ENCODE measurements at places on chromosomes 12 and 14. TPM values are rescaled to one million over a fixed set of nuclear protein-coding genes. Genes with fewer than 3 reads are reported as not detected.

TEAD4 gene
- total RNA-seq: 34.3 TPM

SAMD15 gene
- total RNA-seq: 6.6 TPM

PLCZ1 gene
- not detected for total RNA-seq

CLEC2A gene
- total RNA-seq: not detected

RHOJ gene
- not detected for total RNA-seq

DNA sequence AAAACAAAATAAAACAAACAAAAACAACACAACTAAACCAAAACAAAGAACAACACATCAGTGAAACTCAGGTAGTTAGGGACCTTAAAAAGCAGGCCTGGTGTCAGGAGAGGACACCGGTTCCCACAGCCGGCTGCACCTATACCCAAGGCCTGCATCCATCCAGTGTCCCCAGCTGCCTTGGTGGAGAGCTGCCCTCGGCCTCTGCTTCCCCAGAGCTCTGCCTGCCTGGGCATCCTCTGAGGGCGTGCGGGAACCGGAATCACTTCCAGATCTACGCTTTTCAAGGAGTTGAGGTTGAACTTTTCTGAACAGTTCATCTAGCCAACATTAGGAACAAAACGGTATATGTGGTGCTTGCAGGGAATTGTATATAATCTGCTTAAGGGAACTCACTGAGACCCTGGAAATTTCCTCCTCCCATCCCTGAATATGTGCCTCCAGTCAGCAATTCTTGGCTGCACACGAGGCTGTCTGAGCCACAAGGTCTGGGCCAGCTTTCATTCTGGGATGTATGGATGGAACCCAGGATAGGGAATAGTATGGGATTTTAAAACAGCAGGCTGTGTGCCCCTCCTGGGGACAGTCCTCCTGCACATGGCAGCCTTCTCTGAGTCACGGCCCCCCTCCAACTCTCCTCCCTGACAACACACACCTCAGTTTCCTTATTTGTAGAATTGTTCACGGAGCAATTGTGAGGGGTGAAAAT, 319.0 kb upstream of the RTL1 start:
- DNase-seq: no peak

- DNase-seq: no peak
Measured at GRCh38 chr12:70069221-70070105, 173.8 kb upstream of the CNOT2 start.

DNA sequence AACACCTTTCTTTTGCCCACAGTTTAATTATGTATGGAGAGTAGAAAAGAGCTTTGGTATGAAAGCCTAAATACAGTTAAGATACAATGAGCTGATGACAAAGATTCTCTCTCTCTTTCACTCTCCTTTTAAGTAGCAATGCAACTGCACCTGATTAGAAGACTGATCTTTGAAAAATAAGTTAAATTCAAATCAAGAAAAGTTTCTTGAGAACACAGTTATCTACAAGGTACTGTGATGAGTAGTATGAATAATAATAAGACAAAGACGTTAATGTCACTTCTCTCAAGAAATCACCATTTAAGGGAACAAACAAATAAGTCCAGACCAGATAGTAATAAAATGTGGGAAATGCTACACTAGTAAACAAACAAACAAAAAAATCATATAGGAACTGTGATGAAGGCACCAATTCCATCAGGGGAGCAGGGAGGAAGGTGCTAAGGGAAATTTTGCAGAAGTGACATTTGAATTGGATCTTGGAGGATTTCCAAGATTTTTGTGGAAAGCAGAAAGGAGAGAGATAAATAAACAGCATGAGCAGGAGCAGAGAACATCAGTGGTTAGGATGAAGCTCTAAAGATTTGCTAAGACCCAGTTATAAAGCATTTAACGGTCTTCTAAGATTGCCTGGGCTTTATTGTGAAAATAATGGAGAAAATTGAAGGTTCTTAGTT, 65.2 kb upstream of the STK38L start:
- DNase-seq: peak; percentile 44

DNA sequence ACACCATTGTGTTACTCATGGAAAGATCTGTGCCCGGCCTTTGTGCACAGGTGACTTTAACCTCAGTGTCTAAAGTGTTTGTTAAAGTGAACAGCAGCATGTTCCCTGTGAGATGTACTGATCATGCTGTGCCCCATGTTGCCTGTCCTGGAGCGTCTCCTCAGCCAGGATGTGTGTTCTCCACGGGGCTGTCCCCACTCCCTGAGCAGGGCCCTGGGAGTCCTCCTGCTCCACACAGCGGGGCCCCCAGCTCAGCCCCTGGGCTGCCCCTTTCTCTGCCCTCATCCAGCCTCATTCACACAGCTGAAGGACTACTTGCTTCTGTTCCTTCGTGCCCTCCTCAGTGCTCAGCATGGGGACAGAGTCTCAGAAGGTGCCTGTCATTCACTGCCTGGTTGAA, 131.5 kb downstream of the SLC38A6 start:
- no peak for DNase-seq

DNA sequence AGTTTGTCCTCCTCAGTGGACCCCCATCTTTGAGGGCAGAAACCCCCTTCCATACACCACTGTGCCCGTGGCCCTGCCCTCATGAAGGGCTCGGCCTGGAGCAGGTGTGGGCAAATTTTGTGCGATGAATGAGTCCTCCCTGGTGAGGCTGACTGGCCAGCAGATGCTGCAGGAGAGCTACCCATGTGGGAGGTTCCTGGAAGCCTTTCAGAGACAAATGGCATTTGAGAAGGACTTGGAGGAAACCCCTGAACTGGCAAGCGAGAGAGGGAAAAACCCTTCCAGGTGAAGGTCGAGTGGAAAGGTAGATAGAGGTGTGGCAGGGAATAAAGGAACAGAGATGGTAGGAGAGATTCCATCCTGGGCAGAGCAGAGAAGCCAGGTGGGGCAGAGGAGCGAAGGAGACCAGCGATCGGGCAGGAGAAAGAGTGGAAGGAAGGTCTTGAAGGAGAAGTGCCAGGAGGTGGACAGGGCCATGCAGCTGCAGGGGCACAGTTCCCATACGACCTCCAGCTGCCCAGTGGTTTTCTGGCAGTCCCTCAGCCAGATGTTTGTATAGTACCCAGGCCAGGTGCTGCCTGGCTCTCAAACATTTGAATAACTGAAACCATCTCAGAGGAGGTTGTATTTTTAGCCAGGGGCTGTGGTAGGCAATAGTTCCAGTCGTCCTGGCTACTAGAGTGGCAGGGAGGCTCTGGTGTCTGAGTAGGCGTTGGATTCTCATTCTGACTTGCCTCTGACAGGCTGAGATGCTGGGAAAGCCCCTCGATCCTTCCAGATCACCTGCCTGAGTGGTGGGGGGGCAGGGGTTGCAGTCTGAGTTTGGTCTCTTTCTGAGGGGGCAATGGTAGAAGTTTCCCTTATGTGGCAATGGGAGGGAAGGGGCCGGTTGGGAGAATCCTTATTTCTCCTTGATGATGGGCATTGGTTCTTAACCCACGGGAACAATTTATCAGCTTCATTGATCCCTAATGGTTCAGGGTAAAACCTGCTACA, 40.1 kb downstream of the FBXL14 start:
- DNase-seq: no peak

DNA sequence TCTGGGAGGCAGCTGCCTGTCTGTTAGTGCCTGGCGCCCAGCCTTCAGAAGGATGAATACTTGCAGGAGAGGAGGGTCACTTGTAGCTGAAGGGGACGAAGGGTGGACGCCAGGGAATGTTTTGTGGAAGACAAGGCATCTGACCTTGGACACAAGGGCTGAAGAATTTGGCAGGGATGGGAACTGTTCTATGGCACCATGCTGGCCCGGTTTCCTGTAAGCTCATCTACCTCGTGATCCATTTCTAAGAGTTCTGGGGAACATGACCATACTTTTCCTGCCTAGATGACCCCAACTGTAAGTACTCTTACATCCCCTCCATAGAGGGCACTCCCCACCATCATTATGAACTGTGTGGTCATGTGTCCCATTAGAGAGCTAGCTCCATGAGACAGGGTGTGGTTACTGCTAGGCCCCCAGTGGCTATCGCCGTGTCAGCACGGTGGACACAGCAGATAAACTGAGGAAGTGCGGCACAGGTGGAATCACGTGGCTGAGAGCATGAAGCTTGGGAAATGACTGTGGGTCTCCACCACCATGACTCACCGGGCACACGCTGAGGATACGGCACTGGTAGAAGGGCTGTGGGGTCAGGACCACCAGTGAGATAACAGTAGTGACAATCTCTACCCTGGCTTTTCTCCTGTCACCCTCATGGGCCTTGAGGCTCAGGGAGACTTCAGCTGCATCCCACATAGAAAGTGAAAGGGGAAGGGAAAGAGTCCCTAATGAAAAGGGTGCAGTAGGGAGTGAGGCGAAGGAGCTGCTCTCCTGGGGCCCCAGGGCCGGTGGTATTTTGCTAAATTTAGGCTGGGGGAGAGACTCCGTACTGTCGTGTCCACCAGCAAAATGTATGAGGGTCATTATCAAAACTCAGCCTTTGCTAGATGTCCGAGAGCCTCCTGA, 252.6 kb downstream of the FOXN3 start:
- DNase-seq: peak; percentile 48

DNA sequence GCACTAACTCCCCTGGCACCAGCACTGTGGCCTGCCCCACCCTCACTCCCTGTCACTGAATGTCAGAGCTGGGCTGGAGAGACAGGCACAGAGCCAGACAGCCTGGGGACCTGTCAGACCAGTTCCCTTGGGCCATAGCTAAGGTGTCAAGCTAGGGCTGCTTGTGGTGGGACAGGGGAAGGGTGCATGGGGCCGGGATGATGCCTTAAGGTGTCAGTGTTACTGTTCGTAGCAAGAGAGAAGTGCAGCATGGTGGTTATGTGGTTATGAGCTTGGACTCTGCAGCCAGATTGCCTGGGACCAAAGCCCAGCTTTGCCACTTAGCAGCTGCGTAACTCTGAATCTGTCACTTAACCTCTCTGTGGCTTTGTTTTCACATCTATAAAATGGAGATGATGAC, 3.8 kb downstream of the RAPGEF3 start:
- no peak for DNase-seq

DNA sequence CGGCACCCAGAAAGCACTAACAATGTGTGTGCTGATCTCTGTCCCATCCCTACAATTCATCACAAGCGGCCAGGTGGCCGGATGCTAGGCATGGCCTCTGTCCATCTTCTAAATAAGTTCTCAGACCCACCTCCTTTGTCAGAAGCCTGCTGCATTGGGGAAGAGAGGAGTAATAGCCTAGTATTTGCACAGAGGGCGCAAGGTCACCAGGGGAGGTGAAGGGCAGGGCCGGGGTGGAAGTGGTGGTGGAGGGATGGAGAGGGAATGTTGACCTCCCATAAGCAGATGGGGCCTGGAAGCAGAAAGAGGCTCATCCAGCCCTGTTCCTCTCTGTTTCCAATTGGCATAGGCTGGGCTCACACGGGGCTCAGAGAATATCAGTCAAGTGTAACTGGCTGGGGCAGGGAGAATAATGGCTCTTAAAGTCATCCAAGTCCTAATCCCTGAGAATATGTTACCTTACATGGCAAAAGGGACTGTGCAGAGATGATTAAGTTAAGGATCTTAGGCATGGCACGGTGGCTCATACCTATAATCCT, 6.9 kb downstream of the RILPL1 start:
- no peak for DNase-seq

- peak; percentile 95 for DNase-seq
Measured at GRCh38 chr12:62793256-62794217, 141.4 kb downstream of the PPM1H start.

GRCh38 chr12:108484431-108484830, 30.6 kb upstream of the FICD start:
- DNase-seq: no peak

- no peak for DNase-seq
Measured at GRCh38 chr12:124808272-124808671, 55.4 kb downstream of the SCARB1 start.

DNA sequence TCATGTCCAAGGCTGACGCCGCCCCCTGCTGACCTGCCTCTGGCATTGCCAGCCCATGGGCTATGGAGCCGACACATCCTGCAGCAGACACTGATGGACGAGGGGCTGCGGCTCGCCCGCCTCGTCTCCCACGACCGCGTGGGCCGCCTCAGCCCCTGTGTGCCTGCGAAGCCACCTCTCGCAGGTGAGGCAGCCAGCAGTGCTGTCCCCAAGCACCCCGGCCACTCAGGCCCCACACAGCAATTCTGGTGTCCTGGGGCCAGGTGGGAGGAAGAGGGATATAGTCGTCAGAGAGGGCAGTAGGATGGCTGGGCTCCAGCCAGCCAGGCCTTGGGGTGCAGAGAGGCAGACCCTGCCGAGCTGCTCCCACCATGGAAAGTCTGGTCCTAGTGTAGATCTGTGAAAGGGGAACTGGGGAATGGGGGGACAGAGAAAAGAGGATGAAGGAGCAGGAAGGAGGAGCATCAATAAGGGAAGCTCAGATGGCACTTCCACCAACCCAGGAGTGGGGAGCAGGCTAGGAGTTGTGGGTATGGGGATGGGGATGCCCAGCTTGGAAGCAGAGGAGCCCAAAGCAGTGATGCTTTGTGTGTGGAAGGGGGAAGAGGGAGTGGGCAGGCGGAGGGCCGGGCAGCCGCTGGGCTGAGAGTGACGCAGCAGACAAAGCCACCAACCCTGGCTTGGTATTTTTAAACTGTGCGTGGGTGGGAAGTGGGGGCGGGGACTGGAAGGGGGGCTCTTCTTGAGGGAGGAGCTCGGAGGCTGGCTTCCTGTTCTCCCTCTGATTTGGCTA, 4.7 kb downstream of the NAB2 start:
- DNase-seq: peak; percentile 64

GRCh38 chr12:132282950-132283771, 46.2 kb downstream of the GALNT9 start:
- no peak for DNase-seq

All from G401 (cell line).